NCI-H187 treated with DMSO at 0.1 percent for 48 hours (cell line): ENCODE measurements at places on chromosomes 2 and 18.
A peak's percentile ranks its signal among the peaks of the same experiment; 100 is the strongest.

GRCh38 chr2:40611196-40611595, 159.3 kb upstream of the SLC8A1 start:
- no peak for DNase-seq

DNA sequence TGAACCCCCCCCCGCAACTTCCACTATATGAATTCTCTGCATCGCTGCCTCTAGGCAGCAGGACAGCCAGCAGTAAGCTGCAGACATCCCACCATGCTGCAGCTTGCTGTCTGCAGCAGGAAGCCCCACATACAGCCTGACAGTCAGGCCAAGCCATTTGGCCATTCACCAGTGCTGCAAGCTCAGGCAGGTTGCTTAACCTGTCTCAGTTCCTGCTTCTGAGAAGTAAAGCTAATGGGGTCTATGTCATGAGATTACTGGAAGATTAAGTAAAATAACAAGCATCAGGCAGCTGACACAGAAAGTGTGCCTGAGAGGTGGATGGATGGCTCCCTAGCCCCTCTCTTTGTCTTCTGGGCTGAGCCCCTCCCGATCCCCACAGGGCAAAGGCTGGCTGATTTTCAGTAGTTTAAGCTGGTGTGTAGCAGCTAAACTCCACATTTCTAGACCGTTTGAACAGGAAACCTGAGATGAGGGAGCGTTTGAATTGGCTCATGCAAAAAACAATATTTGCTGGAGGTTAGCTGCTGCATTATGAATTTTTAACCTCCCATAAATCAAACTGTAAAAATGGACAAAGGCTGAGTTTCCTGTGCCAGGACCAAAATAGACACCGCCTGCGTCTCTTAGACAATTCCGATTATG, 193.8 kb upstream of the ARL4C start:
- no peak for DNase-seq

DNA sequence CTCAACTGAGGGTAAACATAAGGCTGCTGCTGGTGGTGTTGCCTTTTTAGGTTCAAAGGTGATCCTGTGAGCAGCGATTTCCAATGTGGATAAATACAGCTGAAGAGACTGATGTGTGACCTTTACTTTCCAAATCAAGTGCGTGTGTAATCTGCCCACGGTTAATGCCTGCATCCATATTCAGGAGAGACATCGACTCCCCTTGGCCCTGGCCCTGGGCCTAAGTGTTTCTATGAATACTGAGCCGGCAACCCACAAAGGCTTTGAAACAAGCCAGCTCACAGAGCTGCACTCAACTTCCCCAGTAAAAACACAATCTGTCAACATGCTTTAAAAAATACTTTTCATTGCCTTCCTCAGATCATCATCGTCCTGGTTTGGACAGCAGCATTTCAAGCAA, 1026.6 kb downstream of the TMEM182 start:
- DNase-seq, result no peak

DNA sequence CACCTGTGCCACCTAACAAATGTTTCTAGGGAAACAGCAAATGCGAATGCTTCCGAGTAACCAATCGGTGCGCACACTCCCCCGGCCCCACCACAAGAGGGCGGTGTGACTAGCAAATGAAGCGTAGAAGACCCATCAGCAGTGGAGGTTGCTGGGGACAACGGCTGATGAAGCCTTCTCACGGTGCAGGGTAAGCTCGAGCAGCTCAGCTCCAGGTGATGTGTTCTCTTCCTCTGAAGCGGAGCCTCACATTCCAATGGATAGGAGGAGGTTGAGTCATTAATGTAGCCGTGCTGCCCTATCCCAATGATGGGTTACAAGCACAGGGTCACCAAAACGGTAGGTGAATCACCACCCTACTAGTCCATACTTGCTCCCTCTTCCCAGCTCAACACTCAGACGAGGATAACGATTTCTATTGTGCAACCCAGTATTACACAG, 127.6 kb upstream of the TWIST2 start:
- DNase-seq, result no peak

GRCh38 chr2:198004173-198004572, 199.8 kb downstream of the PLCL1 start:
- no peak for DNase-seq

DNA sequence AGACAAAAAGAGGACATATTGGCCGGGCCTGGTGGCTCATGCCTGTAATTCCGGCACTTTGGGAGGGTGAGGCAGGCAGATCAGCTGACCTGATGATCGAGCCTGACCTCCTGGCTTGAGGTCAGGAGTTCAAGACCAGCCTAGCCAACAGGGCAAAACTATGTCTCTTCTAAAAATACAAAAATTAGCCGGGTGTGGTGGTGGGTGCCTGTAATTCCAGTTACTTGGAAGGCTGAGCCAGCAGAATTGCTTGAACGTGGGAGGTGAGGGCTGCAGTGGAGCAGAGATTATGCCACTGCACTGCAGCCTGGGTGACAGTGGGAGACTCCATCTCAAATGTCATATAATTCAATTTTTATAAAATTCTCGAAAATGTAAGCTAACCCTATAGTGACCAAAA, 84.5 kb downstream of the SEMA4F start:
- no peak for DNase-seq

- DNase-seq, result no peak
Measured at GRCh38 chr2:45769056-45769455, 117.6 kb downstream of the PRKCE start.

DNA sequence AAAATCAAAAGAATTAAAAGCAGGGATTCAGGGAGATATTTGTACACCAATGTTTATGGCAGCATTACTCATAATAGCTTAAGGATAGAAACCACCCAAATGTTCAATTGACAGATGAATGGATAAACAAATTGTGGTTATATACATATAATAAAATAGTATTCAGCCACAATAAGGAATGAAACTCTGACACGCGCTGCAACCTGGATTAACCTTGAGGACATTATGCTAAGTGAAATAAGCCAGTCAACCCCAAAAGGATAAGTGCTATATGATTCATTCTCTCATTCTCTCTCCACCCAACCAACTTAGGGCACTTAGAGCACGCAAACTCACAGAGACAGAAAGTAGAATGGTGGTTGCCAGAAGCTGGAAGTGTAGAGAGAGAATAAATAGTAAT, 216.8 kb upstream of the SLC14A2 start:
- DNase-seq, result no peak

DNA sequence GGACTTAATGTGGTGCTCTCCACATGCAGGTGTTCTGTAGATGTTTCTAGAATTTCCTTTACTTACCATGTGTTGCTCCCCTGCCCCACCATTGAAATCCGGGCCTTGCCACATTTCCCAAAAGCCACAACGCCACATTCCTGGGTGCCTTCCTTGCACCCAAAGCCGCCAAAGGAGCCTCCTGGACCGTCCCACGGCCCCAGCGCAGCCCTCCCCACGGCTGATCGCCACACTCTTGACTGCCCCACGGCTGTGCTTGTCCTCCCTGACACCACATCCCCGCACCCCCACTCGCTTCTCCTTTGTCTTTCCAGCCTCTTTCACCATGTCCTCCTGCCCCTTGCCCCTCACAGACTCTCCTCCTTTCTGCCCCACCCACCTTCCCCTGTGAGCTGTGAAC, 40.2 kb upstream of the CHMP1B start:
- DNase-seq, result no peak

GRCh38 chr2:49933711-49934110, 779.4 kb upstream of the FSHR start:
- peak; percentile 87 for DNase-seq

DNA sequence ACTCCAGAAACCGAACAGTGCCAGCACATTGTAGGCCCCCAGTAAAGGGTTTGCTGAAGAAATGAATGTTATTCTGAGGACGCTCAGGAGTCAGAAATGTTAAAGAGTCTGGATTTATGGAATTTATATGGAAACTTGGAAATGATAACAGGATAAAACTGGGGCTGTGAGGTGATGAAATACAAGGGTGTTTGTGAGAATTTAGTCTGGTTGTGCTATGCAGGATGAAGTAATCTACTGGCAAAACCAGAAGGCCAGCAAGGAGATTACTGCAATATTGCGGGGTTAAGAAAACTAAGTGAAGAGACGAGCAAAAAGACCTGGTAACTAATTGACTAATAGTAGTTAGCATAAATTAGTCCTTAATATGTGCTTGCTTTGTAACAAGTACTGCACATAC, 467.8 kb downstream of the ZEB2 start:
- no peak for DNase-seq

- no peak for DNase-seq
Measured at GRCh38 chr2:85250045-85250444, 77.7 kb downstream of the TGOLN2 start.

- no peak for DNase-seq
Measured at GRCh38 chr2:224938651-224939182, 103.6 kb downstream of the DOCK10 start.

- DNase-seq, result no peak
Measured at GRCh38 chr2:39091063-39091462, 29.8 kb downstream of the SOS1 start.

DNA sequence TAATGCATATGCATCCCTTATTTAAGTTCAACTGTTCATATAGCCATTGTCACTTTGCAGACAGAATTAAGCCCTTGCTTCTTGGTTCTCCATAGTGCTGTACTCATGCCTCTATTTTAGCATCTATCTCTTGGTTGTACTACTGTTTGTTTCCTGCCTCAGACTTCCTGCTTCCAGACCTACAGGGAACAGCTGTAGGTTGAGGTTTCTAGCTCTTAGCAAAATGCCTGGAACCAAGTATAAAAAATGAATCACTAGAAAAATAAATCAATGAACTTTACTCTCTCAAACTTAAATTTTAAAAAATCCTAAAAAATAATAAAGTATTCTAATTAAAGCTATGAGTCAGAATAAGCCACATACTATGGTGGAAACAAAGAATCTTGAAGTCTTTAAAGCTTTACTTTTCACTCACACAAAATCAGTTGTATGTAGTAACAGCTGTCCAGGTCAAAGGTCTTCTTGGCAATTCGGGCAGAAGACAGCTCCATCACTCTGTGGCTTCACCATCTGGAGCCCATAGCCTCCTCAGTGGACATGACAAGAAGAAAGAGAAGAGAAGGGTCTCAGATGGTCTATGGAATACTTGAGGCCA, 1228.1 kb upstream of the GYPC start:
- no peak for DNase-seq

GRCh38 chr18:33804258-33804657, 226.2 kb downstream of the ASXL3 start:
- no peak for DNase-seq

GRCh38 chr2:208329485-208329884, 63.4 kb downstream of the PIKFYVE start:
- no peak for DNase-seq

DNA sequence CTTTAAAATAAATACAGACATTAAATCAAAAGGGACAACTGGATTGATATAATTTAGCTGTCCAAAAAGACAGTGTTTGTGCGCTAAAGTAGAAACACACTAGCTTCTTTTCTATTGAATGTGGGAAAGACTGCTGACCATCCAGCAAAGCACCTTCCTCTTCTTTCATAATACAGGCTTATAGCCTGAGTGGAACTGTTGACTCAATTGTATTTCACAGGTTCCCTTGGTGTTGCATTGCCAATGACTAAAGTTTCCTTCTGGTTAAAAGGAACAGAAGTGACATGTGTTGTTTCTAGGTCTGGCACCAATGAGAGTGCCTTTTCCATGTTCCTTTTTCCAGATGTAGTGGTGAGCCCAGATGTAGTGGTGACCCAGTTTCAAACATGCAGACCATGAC, 412.3 kb downstream of the RNF144A start:
- no peak for DNase-seq

DNA sequence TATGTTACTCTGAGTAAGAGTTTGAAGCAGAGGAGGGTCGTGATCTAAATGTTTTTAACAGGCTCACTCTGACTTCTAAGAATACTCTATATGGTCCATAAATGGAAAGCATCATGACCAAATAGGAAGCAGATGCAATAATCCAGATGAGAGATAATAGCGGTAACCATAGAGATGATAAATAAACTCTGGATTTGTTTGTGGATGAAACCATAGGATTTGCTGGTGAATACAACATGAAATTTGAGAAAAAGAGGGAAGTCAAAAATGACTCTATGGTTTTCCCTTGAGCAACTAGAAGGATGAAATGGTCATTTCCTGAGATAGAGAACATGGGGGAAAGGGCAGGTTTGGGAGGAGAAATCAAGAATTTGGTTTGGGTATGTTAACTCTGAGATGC, 3.9 kb downstream of the HEATR5B start:
- no peak for DNase-seq

GRCh38 chr2:190121305-190121704, 58.8 kb upstream of the MSTN start:
- DNase-seq, result no peak

DNA sequence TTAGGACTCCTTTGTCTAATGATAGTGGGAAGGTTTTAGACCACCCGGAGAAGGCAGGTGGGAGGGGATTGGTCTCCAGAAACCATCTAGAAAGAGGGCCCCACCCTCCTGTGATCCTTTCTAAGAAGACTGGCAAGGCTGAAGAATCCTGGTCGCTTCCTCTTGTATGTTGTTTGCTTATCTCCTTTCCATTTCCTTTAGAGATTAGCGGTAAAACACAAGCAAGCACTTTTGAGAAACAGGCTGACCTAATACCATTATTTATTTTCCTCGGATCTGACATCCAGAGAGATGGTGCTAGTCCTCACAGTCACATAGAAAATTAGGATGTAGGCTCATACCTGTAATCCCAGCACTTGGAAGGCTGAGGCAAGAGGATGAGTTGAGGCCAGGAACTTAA, 45.2 kb upstream of the SPRED2 start:
- DNase-seq, result no peak

GRCh38 chr2:19178175-19178574, 180.2 kb downstream of the OSR1 start:
- DNase-seq, result no peak

- no peak for DNase-seq
Measured at GRCh38 chr2:201796478-201796865, 9.9 kb upstream of the CDK15 start.

DNA sequence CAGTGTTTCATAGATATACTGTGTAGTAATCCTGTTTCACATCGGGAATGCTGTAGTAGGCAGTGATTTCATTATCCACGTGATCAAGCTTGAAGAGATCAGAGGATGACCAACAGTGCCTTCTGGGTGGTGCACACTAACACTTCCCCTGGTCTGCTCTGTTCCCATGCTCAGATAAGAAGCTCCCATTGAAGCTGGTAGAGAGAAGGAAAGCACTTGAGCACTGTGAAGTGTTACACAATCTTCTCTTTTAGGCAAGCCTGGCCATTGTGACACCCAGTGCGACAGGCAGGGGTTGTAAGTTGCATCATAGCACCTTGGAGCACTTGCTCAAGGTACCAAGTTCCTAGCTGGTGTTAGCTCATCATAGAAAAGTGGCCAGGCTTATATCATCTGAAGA, 30.6 kb upstream of the GPD2 start:
- DNase-seq, result no peak

- no peak for DNase-seq
Measured at GRCh38 chr18:9869715-9870430, 15.9 kb upstream of the TXNDC2 start.

DNA sequence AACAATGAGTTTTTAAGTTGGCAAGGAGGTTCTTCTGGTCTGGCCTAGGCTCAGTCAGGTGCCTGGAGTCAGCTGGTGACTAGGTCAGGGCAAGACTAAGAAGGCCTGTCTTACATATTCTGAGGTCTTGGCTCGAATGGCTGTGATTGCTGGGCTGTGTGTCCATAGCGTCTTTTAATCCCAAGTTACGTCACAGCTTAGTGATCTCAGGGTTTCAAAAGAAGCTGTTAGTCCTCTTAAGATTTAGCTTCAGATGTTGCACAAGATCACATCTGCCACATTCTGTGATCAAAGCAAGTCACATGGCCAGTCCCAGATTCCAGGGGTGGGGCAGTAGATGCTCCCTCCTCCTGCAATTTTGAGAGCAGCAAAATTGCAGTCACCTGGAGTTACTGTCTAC, 61.3 kb downstream of the PKP4 start:
- no peak for DNase-seq

GRCh38 chr2:54610700-54611099, 112.8 kb upstream of the EML6 start:
- no peak for DNase-seq
